NCI-H187 (cell line): ENCODE measurements at places on chromosomes 5 and 9.

DNA sequence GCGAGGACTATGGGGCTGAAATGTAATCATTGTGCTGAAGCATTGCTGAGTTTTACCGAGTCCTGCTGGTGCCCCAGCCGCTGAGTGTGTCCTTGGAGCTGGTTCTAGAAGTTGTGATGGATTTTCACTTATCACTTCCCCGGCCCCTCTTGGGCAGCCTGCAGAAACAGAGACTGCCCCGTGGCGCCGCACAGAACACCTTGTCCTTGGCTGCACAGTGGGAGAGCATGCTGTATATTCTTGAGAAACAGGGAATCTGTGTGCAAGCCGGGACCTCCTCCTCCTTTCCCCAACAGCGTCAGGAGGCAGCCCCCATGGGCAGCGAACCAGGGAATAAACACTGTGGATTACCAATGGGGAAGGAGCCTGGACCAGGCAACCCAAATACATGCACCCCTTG, 90.6 kb upstream of the RUFY1 start:
- DNase-seq = no peak

DNA sequence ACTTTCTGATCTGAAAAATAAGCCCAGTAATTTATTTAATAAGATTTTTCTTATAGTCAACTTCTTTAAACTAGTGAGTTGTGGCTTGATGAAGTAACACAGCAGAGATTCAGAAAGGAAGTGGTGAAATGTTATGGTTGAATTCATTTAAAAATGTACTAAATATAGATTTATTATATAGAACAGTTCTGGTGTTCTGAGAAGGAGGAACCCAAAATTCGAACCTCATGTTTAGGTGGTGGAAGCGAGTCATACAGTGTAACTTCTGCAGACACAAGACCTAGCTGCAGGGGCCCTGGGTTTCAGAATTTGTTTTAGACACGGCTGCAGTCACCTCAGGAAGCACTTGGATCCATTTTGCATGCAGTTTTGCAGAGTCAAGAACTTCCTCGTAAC, 188.2 kb downstream of the TRIO start:
- DNase-seq = no peak

- no peak for DNase-seq
These were observed 3.6 kb downstream of the ERGIC1 start for GRCh38 chr5:172837640-172838039.

GRCh38 chr9:69276775-69277174, 48.2 kb upstream of the ENTREP1 start:
- no peak for DNase-seq

GRCh38 chr5:36414869-36415282, 113.2 kb upstream of the RANBP3L start:
- no peak for DNase-seq

DNA sequence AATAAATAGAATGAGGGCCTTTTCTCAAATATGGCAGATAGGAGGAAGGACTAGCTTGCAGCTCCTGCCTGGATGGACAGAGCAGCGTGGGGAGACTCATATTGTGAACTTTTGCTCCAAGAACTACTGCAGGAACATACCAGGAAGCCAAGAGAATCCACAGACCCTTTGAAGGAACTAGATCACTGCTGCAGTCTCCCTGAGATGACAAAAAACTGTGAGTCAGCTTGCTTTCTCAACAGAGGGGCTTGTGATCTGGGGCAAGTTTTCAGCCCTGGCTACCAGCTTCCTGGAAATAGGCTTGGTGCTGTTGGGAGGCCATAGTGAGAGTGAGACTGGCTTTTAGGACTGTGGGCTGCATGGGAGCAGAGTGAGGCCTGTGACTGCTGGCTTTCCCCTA, 170.6 kb upstream of the TRIM32 start:
- no peak for DNase-seq

- DNase-seq = peak; percentile 16
These were observed 19.8 kb downstream of the IL12B start for GRCh38 chr5:159310511-159310910.

DNA sequence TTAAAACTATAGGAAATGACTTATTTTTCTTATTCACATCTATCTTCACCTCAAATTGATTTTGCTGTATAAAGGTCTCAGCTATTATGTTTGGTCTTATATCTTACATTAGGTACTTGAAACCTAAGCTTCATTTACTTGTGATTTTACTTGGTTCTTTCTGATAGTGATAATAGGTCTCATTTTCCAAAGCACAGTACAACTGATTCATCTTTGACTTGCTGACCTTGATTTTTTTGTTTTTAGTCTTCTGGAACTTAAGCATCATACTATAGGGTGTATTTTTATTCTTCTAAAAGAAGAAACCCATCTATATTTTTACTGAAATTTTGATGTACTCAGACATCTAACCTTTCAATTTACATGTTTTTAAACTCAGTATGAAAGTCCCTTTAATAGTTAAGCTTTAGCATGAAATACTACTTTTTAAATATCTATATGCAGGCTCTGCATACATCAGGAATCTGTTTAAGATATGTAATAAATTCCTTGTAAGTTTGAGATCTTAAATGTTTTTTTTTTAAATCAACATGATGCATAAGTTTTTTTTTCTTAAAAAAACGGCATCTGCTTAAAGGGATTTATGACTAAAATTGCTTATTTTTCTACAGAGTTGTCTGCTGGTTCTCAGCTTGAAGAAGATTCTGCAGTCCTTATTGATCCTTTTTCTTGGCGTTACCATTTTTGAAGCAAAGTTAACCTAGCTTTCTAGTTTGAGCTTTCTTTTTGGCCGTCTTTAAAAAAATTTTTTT, 13.3 kb downstream of the MATR3 start:
- DNase-seq = no peak

DNA sequence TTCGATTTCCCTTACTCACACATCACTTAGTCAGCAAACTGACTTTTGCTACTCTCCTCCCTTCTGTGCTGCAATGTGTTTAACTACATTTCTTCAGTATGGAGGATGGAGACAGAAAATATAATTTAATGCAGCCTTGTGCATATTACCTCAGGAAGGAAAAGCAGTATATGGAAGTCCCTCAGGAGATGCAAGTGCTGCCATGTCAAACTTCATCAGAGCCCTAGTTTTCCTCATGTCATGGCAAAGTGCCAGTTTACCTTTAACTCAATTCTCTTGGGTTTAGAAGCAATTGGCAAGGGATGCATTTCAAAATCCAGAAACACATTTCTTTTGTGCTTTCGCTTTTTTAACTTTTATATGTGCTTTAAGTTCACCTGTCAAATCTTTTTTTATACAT, 365.4 kb downstream of the ISL1 start:
- no peak for DNase-seq

DNA sequence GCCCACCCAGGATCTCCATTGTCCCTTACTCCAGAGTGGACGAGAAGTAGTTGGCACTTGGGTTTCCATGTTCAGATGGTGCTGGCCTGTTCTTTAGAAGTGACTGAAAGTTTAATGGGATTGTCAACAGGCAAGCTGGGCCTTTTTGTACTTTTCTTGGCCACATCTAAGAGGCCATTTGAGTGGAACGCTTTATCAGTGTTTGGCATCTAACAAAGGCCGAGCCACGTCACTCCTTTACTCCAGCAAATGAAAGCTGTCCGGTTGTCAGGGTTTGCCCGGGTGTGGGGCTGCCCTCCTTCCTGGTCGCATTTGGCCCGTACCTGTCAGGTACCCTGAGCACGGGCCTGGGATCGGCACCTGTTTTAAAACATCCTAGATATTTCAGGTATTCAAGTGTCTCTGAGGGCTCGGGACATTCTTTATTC, 71.5 kb downstream of the RCL1 start:
- no peak for DNase-seq

DNA sequence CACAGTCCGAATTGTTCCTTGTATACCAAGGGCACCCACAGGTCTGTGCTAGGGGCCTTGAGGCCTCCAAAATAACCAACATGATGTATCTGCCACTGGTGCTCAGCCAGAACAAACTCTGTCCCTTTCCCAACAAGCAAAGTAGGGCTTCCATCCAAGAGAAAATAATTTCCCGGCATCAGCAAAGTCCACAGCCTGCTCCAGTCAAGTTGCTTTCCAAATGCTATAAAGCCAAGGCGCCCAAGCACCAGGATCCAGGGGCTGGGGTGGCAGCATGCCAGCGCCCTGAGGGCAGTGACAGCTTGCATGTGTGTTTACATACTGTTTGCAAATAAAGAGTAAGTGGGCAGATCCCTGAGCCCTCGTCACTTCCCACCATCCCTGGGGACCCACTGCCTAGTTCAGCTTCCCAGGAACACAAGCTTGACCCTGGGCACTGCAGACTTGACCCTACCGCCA, 155.9 kb downstream of the ERCC6L2 start:
- DNase-seq = no peak

GRCh38 chr9:113519426-113520108, 56.0 kb downstream of the RGS3 start:
- DNase-seq = no peak

DNA sequence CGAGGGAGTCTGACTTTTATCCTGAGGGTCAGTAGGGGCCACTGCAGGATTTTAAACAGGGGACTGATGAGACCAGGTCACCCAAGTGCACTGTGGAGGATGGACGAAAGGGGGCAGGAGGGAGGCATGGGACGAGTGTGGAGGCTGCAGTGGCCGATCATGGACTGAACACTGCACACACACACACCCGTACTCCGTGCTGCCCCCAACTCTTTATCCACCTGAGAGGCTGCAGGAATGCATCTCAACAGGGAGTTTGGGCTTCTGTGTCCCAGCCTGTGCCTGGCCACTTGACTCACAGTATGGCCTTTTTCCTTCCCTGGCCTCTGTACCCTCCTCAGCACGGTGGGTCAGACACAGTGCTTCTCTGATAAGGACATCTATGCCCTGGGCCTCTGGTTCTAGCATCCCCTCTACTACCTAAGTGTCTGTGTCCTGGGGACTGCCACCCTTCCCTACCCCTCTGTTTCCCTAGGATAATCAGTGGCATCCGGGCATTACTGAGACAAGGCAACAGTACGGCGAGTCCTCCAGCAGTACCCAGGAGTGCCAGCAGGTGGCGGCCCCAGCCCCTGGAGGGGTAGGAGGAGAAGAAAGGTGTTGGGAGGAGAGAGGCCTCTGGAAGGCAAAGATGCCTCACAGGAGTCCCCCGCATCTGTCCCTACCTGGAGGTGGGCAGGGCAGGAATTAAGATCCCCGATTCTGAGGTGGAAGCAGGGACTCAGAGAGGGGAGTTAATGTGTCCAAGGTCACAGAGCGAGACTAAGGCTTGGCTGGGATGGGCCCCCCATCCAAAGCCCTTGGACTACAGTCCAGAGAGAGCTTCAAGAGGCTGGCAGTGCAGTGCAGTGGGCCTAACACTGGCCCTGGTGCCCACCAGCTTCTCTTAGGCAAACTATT, 5.1 kb upstream of the CDX1 start:
- peak; percentile 47 for DNase-seq

- no peak for DNase-seq
These were observed 117.1 kb downstream of the LHX2 start for GRCh38 chr9:124128568-124129166.

DNA sequence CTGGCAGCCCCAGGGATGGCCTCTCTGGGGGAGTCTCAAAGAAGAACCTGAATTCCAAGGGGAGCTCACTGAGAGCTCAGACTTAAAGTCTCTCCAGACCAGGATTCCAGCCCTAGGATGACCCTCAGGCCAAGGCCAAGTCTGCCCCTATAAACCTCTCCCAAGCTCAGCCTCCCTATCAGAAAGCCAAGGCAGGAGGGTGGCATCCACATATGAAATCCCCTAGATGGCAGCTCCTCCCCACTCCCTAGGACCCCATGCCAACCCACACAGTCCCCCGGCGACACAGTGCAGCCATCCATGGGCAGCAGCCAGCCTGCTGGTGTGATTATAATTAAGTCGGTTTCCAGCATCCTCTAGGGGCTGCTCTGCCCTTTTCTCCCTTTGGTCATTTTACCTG, 269.9 kb downstream of the CDK5RAP2 start:
- no peak for DNase-seq

- DNase-seq = no peak
These were observed 9.1 kb downstream of the NOTCH1 start for GRCh38 chr9:136536721-136537241.

DNA sequence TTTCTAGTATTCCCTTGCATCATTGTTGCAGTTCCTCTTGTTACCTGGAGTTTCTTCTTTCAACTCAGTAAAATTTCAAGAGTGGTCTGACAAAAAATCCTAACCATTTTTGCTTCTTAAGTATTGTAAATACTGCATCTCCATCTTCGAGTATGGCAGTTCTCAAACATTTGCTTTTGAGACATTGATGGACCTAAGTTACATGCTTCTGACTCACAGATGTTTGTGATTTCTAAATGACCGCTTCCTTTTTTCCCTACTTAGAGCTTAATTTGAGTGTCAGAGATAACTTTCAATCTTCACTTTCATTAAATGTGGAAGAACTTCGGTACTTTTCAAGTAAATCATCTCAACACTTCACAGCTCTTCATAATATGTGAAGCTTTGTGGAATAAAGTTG, 4.2 kb downstream of the UHRF2 start:
- DNase-seq = no peak

GRCh38 chr5:113047733-113048652, 71.4 kb downstream of the DCP2 start:
- no peak for DNase-seq

- DNase-seq = no peak
These were observed 66.8 kb downstream of the APBA1 start for GRCh38 chr9:69605406-69605805.

GRCh38 chr5:75536694-75537360, 25.1 kb downstream of the POLK start:
- DNase-seq = no peak
